ENCODE measurements at places on chromosomes 16 and 17.

DNA sequence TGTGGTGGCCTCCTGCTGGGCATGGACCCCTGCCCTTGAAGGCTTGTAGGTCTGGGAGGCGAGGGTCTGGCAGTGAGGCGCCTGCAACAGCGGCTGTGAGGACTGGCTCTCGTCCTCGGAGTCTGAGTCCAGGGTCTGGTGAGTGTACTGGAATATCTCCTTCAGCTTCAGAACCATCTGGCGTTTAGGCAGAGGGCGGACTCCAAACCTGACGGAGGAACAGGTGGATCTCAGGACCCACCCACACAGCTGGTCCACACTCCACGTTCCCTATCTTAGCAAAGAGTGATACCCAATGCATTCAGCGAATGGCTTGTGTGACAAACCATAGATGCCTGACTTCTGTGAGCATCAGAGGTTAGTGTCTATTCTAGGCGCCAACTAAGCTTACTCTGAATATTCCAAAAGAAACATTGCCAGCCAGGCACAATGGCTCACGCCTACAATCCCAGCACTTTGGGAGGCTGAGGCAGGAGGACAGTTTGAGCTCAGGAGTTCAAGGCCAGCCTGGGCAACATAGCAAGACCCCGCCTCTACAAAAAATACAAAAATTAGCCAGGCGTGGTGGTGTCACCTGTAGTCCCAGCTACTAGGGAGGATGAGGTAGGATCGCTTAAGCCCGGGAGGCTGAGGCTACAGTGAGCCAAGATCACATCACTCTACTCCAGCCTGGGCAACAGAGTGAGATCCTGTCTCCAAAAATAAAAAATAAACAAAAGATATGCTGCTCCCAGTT, 6.3 kb upstream of the NLRC3 start:
- DNase-seq: no peak

DNA sequence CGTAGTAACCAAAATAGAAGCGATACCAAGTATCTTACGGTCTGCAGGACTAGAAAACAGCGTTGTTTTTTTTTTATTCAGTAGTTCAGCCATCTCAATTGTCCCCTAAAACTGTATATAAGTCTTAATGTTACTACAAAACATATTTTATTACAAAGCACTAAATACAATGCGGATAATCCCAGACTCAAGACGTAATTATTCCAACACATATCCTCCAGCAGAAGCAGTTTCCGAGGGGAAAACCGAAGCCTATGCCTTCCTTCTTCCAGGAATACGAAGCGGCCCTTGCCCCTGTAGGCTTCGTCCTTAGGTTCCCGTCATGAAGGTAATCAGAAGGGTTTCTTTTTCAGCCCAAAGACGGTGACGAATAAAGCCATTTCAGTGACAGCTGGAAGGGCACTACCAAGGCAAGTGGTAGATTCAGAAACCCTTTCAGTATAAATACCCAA, 2.3 kb downstream of the TMEM107 start:
- no peak for DNase-seq

GRCh38 chr16:630815-631405, at the start of gene WFIKKN1:
TSS of gene WFIKKN1 (plus strand) at chr16:630985. CDS start at chr16:631254, 269 bp downstream.
- DNase-seq: peak; percentile 60

GRCh38 chr17:74330446-74330845, 4.4 kb downstream of the KIF19 start:
- no peak for DNase-seq

- no peak for DNase-seq
These were observed 1.3 kb upstream of the ZNF821 start for GRCh38 chr16:71885261-71885650.

- DNase-seq: peak; percentile 65
These were observed 13.4 kb upstream of the TAC4 start for GRCh38 chr17:49861150-49861884.

- DNase-seq: no peak
These were observed 21.1 kb upstream of the DBNDD1 start for GRCh38 chr16:90040152-90041023.

DNA sequence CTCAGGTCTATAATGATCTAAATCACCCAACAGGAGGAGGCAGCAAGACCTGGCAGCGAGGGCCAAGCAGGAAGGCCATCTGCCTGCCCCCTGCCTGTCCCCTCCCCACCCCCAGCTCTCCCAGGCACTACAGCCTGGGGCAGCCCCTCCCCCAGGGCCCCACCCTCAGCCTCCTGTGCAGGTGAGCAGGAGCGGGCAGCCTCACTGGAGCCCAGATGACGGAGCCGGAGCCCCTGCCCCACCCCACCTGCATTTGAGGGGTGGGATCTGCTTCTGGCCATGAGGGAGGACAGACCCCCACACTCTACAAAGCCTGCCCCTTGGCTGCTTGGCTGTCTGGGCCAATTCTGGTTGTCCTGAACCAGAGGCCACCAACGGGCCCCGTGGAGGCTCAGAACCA, 12.4 kb upstream of the BAHCC1 start:
- DNase-seq: no peak

DNA sequence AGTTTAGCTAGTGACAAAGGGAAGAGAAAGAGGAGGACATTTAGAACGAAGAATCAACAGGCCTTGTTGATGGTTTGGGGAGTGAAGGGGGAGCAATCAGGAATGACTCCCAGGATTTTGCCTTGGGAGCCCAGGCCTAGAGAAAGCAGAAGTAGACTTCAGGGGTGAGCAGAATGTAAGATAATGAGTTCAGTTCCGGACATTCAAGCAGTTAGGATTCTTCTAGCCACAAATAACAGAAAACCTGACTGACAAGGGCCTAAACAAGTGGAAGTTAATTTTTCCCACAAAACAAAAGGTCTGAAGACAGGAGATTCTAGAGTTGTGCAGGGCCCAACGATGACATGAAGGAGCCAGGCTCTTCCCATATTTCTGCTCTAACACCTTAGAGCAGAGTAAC, 45.9 kb downstream of the SKAP1 start:
- DNase-seq: no peak

DNA sequence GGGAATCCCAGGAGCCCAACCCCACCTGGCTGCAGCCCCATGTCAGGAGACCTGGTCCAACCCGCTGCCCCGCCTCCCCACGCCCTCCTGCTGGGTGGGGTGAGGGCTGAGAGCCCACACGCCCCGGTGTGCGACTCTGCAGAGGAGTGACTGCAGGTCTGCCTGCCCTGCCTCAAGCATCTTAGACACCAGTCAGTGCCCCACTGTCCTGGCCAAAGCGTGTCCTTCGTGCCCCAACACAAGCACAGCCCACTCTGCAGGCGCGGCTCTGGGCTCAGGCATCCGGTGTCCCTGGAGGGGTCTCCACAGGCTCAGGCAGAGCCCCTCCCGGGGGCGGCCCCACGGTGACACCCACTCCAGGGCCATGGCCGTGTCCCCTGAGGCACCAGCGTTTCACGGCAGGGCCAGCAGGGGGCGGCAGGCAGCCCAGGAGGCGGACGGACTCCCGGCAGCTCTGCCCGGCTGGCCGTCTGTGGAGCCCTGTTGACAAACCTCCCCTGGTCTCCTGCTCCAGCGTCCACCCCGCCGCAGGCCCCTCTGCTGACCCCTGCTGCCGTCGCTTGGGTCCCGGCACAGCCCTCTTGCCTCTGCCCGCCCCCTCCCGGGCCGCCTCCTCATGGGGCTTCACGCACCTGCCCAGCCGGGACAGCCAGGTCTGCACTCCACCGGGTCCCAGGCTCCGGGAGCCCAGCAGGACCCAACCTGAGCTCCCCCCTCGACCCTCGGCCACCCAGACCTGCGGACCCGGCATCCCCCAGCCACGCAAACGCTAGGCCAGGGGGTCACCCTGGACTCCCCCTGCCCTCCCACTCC, 8.6 kb upstream of the UBE2I start:
- peak; percentile 56 for DNase-seq

DNA sequence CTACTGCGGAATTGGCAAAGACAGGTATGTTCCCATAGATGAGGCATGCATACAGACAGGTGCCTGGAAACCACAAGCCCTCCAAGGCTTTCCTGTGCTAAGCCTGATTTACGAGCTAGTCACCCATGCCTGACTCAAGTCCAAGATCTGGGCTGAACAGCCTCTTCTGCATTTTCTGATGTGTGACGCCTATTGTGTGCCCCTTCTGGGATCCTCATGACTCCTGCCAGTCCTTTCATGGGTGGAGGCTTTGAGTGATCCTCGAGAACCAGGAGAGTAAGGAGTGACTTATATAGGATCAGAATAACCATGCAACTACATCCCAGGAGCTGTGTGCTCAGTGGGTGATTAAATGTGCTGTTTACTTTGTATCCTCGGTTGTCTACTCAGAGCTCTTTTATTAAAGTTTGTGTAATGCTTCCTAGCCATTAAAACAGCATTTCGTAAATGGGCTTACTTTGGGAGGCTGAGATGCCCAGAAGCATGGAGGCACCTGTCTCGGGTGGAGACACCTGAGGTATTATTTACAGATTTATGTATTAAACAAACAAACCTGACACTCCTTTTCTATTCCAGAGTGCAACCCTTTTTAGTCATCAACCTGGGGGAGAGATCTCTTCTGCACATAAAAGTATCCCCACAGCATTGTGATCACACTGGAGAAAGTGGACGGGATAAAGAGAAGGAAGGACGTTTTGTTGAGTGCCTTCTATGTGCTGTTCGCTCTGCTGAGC, 373.0 kb upstream of the DYNLRB2 start:
- no peak for DNase-seq

- peak; percentile 27 for DNase-seq
These were observed 174.2 kb upstream of the KCNJ16 start for GRCh38 chr17:69900829-69901228.

DNA sequence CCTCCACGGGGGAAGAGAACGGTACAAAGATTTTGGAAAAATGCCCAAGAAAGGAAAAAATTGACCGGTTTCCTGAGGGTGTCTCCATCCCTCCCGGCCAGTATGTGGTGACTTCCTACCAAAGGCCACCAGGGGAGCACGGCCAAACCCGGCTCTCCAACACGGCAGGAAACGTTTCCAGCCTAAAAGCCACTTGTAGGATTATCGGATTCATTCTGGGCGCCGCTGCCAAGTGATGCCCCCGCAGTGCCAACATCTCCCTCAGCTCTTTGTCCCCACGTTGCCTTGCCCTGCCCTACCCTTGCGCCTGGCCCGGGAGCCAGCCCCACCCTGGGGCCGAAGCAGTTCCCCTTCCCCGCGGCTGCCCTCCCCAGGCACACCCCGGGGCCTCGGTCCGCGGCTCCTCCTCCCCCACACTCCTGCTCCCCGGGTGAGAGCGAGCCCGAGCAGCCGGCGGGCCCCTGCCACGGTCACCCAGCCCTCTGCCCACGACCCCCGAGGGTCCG, 688 bp downstream of the CRK start:
- peak; percentile 83 for DNase-seq

DNA sequence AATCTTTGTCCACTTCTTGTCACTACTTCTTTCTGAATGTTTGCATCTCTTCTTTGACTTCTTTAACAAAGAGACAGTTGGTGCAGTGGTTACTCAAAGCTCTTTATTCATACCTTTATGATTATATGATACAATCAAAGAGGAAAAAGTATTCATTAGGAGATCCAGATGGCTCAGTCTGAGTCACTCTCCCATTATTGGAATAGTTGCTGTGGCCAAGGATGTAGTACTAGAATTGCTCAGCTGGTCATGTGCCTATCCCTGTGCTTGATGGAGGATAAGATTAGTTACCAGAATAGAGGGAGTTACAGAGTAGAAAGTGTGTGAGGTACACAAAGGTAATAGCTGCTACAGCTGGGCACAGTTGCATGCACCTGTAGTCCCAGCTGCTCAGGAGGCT, 18.3 kb downstream of the BCAS3 start:
- no peak for DNase-seq

GRCh38 chr16:180681-181564, 664 bp downstream of the HBQ1 start:
- DNase-seq: no peak

DNA sequence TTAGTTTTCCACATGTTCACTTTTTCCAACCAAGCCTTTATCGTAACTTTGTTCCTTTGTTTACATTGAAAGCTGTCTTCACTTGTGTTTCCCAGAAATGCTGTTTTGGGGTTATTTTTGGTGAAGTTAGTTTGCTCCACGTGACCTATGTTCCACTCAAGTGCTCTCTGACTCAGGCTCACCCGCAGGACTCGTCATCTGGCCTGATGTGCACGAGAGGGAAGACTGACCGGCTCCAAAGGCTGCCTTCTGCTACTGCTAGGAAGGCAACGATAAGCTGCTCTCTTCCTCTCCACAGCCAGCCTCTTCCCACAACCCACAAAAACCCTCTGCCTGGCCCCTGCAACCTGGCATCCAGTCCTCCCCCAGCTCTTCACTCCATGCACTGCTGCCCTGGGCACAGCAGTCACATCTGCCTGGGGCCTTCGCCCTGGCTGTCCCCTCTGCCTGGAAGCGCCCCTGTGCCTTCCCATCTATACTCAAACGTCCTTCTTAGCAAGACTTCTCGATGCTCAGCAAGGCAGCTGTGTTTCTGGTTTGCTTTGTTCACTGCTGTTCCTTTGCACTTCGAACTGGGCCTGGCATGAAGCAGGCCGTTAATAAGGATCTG, 28.0 kb downstream of the ZCCHC14 start:
- DNase-seq: peak; percentile 78

GRCh38 chr17:79812353-79813258, 15.7 kb upstream of the CBX8 start:
- no peak for DNase-seq

GRCh38 chr17:49111934-49112333, 20.6 kb upstream of the B4GALNT2 start:
- no peak for DNase-seq

GRCh38 chr16:52861614-52862022, 191.1 kb downstream of the CHD9NB start:
- peak; percentile 26 for DNase-seq

DNA sequence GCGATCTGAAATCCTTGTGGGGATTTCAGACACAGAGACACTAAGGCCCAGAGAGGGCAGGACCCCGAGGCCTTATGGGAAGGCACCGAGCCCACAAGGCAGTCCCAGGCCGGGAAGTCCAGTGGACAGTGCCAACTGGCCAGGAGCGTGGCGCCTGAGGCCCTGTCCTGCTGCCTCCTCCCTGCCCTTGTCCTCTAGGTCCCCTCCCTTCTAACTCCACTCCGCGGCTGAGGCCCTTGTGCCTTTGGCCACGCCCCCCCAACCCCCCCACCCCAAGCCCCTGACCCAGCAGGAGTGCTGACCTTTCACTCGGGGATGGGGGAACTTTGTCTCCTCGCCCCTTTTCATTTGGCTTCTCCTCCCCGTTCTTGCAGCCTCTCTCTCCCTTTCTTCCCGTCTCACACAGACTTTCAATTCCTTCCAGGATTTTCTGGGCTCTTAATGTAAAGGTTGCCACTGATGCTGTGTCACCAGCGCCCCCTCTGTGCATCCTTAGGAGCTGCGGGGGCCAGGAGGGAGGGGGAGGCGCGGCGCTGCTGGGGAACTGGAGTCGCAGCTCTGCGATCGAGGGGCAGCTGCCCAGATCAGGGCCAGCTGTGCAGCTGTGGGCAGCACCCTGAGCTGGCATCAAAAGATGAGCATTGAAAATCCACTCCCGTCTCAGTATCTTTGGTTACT, 29.1 kb downstream of the CRHR1 start:
- DNase-seq: no peak

- DNase-seq: no peak
These were observed 77.2 kb downstream of the KCNJ12 start for GRCh38 chr17:21453144-21453898.

- no peak for DNase-seq
These were observed 28.7 kb upstream of the METTL9 start for GRCh38 chr16:21570676-21571017.

Data from femur (tissue), 1 donor.